CD4-positive, CD25-positive, alpha-beta regulatory T cell (primary cell): ENCODE measurements at places on chromosomes 4 and X.

- DNase-seq: no peak
These were observed 85.1 kb downstream of the ARAP2 start for GRCh38 chr4:36159208-36159607.

- no peak for DNase-seq
These were observed 1333.7 kb upstream of the DIAPH2 start for GRCh38 chrX:95350774-95351488.

GRCh38 chr4:7429601-7430078 is 5.1 kb downstream of the PSAPL1 start:
- DNase-seq: no peak

GRCh38 chr4:137768881-137769280 is 236.6 kb upstream of the PCDH18 start:
- DNase-seq: no peak

DNA sequence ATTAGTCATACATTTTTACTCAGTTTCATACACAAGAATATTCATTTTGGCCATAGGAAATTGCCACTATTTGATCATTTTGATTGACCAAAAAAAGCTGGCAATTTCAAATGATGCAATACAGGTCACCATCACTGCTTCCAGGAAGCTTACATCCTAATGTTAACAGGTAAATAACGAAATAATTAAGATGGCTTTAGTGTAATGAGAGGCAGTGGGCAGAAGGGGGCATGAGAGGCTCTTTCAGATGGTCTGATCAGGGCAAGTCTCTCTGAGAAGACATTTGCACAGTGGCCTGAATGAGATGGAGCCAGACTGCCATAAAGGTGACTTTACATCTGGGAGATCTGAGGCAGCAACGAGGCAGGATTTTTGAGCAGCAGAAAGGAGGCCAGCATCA is 170.7 kb downstream of the SLIT2 start:
- DNase-seq: no peak

- DNase-seq: no peak
These were observed 112.9 kb upstream of the GPRIN3 start for GRCh38 chr4:89420507-89420906.

DNA sequence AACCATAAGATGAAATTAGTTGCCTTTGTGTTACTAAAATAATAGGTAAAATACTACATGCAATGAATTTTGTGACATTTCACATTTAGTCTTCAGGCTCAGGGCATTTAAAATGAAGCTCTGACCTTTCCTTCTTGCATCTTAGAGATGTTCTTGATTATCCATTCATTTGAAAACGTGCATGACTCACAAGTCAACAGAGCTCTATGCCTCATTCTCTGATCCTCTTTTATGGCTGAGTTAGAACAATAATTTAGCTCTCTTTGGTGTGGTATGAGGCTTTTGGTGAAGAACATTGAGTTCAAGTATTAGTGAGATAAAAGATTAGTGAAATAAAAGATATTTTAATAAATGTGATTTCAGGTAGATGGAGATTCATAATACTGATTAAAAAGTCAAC is 66.5 kb downstream of the TIGD2 start:
- DNase-seq: no peak

DNA sequence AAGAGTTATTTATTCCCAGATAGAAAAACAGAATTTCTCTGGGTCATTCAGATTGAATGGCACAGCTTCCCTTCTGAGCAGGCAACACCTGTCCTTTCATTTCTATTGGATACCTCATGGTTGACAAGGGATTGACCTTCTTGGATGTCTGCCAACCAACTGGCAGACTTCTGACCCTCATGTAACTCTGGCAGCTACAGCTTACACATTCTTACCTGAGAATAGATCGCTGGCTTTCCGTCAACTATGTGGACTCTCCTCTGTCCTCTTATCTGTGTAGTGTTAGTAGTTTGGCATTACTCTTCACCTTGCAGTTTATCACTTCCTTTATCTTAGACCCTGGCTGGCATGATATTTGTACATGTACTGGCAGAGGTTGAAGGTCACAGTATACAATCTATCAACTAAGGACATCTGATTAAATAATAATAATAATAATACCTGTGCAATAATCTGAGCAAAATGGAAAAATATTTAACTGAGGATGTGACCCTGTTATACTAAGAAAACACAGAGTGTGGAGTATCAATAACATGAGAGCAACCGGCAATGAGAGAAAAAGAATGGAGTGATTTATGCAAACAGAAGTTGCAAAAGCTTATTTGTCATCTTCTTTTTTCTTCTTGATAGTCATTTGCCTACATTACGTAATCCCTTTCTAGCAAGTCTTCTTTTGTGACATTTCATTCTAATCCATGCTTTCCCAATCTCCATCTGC is 1118.2 kb downstream of the ARAP2 start:
- DNase-seq: no peak

DNA sequence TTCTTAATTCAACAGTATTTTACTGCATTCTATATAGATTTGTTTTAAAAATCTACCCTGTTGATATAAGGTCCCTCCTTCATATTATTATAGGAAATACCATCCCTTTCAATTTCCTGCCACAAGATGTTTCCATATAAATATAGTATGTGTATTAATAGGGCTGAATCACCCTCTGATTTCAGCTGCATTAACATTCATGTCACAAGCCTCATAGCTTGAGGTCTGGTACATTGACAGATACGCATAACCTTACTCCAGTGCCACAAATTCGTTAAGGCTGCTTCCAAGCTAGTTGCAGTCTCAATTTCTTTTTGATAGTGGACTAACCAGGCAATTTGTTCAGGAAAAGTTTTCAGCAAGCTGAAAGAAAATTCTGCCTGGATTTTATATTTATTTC is 128.4 kb downstream of the KLHL34 start:
- no peak for DNase-seq

- peak; percentile 34 for DNase-seq
These were observed at the start of gene SEL1L3 for GRCh38 chr4:25862411-25863346. Gene SEL1L3 (minus strand): TSS chr4:25862988. CDS start chr4:25862836, 152 bp downstream.

GRCh38 chr4:90306810-90307209 is 179.6 kb downstream of the CCSER1 start:
- DNase-seq: no peak
